ENCODE measurements at places on chromosomes 3 and 15.

- H3K4me1 ChIP-seq = no peaks in the 10 kb centered on the region
- H3K36me3 ChIP-seq = no peaks in the 10 kb centered on the region
- peaks cover 12% of the 10 kb centered on the region for H3K27me3 ChIP-seq
- H3K27ac ChIP-seq = no peak overlapping the region
- DNase-seq = no peak
- no peak overlapping the region for H3K4me3 ChIP-seq
Measured at GRCh38 chr3:43659250-43659880, 31.4 kb upstream of the ABHD5 start.

GRCh38 chr3:181017690-181018089 lies 28.2 kb upstream of the DNAJC19 start:
- H3K27me3 ChIP-seq = no peaks in the 10 kb centered on the region
- no peak overlapping the region for H3K4me3 ChIP-seq
- H3K36me3 ChIP-seq = no peaks in the 10 kb centered on the region
- no peak overlapping the region for H3K27ac ChIP-seq

GRCh38 chr3:23203708-23204330 lies 692 bp downstream of the UBE2E2 start:
- peaks cover 24% of the 10 kb centered on the region for H3K4me1 ChIP-seq
- H3K27me3 ChIP-seq = peaks cover 43% of the 10 kb centered on the region
- DNase-seq = peak; percentile 66
- H3K4me3 ChIP-seq = peak overlapping the region; percentile 95
- H3K36me3 ChIP-seq = peaks cover 3% of the 10 kb centered on the region
- H3K27ac ChIP-seq = peak overlapping the region; percentile 93

DNA sequence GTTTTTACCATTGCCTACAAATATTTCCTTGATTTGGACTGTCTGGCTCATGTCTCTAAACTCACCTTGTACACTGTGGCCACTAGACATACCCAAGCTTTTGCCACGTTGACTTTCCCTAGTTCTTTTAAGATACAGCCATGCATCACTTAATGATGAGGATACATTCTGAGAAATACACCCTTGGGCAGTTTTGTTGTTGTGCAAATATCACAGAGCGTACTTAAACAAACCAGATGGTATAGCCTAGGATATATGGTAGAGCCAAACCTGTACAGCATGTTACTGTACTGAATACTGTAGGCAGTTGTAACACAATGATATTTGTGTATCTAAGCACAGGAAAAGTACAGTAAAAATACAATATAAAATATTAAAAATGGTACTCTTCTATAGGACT lies 5.5 kb downstream of the ARHGEF26 start:
- H3K27ac ChIP-seq = no peak overlapping the region
- DNase-seq = no peak
- H3K4me3 ChIP-seq = no peak overlapping the region
- peaks cover 43% of the 10 kb centered on the region for H3K27me3 ChIP-seq

- H3K4me1 ChIP-seq = peaks cover 55% of the 10 kb centered on the region
- DNase-seq = no peak
- H3K27me3 ChIP-seq = no peaks in the 10 kb centered on the region
- peaks cover 16% of the 10 kb centered on the region for H3K36me3 ChIP-seq
Measured at GRCh38 chr15:41930221-41930866, 36.5 kb upstream of the SPTBN5 start.

- peak; percentile 76 for DNase-seq
- H3K27ac ChIP-seq = peak overlapping the region; percentile 29
- H3K27me3 ChIP-seq = no peaks in the 10 kb centered on the region
- peaks cover 11% of the 10 kb centered on the region for H3K4me1 ChIP-seq
- H3K36me3 ChIP-seq = no peaks in the 10 kb centered on the region
Measured at GRCh38 chr15:66673410-66674322, 28.4 kb upstream of the SMAD6 start.

DNA sequence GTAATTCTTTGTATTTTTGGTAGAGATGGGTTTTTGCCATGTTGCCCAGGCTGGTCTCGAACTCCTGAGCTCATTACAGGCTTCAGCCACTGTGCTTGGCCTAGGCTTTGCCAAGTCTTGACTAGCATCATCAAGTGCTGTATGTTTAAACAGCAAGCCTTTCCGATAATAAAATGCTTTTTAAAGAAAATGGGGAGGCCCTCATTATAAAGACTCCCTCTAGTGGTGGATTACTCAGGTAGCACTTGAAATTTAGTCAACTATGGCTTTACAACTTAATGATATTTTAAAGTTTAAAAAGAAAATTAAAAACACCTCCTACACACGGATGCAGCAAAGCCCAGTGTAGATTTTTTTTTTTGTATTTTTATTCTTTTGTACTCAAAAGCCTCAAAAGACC lies 213.6 kb downstream of the GAP43 start:
- H3K27me3 ChIP-seq = peaks cover 5% of the 10 kb centered on the region
- no peaks in the 10 kb centered on the region for H3K36me3 ChIP-seq
- no peaks in the 10 kb centered on the region for H3K4me1 ChIP-seq
- H3K27ac ChIP-seq = no peak overlapping the region
- no peak for DNase-seq

Data from activated CD4-positive, alpha-beta T cell treated with anti-CD3 and anti-CD28 coated beads, Interleukin-2, amount 10 ng/mL, durations not matched to agents 24 days and 14 days (primary cell).